ENCODE measurements at places on chromosomes 4 and X.

DNA sequence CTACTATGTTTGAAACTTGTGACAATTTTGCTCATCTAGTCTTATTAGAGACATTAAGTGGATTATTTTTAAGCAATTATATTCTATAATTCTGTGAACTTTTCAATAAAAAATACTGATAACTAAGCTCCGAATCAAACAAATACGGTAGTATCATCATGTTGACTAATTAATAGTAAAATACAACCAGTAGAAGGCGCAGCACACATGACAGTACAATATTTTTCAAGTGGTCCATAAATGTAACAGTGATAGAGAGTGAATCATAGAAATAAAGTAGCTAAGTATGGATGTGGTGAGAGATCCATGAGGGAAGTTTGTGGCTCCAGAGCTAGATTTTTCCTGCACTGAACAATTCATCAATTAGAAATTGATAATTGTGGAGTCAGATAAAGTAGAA, 666.2 kb downstream of the KCTD8 start:
- DNase-seq, result no peak

GRCh38 chrX:77768787-77769186, 17.2 kb downstream of the ATRX start:
- no peak for DNase-seq

GRCh38 chr4:8201321-8201781, 2.3 kb downstream of the SH3TC1 start:
- no peak for DNase-seq

DNA sequence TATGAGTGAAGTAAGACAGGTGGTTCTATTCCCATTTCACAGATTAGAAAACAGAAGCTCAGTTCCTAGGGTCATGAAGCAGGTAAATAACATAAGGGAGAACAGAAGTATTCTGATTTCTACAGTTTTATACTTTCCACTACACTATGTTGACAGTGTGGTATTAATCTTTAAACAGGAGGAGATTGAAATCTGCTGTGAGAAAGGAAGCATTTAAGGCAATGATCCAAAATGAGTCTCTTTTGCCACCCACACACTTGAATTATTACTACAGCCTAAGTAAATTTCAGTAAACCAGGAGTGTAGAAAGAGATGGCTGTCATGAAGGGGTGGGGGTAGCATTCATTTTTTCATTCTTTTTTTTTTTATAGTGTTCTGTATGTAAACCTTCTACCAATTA, 893.0 kb downstream of the C4orf33 start:
- DNase-seq, result no peak
